ENCODE measurements at places on chromosomes 7 and 10.

DNA sequence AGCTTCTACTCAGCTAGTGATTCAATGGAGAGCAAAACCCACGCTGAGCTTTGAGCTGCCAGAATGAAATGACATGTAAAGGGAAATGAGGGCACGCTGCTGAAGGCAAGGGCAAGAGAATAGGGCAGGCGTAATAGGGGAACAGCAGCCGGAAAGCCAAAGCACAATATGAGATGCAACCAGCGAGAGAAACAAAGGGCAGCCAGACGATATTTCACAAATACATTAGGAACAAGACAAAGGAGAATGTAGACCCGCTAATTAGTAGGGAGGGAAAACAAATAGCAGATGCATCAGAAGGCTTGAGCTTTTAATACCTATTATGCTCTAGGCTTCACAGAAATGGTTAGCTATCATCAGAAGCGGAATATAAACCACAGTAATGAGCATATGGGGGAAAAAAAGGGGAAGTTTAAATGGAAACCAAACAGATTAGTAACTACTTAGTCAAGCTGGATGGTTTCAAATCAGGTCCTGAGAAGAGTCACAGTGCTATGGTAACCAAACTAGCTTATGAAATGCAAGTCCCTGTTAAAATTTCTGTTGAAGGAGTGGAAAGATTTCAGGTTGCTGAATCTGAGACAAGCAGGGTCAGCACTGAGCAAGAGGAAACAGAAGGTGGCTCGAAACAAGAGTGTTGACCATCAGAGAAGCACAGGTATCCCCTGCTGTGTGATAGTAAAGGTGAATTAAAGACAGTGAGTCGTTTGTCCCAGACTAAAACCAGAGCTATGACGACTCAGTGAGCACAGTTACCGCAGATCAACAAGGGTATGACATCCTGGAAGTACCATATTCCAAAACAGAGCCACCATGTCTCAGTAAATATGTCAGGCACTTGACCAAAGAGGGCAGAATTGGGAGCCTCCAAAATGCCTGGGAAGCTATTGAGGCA is 496.9 kb upstream of the CELF2 start:
- DNase-seq: no peak

GRCh38 chr7:78510580-78511188 is 712.1 kb downstream of the PHTF2 start:
- no peak for DNase-seq

DNA sequence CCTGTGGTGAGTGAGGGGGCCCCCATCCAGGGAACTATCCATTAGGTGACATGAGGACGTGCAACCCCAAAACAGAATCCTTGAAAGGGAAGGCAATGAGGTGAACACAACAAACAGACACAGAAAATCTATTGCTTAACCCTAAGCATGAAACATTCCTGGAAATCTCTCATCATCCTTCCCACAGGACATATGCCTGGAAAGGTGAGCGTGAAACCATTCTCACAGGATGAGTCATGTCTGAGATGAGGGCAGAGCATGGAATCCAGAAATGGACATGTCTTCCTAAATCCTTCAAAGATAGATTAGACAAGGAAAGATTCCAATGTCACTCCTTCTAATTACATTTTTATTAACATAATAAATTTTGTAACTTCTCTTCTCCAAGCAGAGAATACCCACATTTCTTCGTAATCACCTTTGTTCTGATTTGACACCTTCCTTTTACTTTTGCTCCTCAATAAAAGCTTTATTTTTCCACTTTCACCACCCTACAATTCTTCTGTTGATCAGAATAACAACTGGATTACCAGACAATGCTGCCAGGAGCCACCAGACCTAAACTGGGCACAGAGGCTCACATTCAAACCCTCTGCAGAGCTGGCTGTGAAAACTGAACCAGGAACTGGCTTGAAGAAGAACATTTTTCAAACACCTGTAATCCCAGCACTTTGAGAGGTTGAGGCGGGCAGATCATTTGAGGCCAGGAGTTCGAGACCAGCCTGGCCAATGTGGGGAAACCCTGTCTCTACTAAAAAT is 67.2 kb downstream of the COBL start:
- DNase-seq: no peak

DNA sequence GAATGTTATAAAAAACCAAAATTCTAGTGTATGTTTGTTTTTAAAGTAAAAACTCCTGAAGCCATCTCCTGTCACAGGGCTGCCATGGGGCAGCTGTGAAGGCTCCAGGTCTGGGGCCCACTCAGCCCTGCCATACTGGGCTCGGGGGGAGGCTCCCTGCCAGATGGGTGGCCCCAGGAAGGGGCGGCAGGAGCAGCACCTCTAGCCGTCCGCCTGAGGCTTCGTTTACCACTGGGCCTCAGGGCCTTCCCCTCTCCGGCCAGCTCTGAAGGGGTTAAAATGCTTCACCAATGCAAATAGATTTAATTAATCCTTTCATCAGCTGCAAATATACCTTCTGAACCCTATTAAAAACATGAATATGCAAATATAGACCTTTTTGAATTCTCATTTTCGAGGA is 139.0 kb downstream of the ELFN1 start:
- DNase-seq: no peak

DNA sequence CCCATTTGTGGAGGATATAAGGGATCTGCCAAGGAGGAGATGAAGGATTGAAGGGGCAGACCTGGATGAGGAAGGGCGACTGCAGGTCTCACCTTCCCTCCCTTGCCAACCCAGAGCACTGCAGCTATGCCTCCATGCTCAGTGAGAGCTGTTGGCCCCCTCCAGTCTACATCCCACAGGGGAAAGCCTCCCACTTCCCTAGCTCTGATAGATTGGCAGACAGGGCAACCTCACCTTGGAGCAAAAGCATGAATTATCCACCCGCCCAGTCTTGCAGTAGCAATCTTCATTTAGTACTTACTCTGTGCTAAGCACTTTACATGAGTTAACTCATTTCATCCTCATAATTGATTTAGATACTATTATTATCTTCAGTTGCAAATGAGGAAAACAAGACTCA is 70.4 kb upstream of the SMNDC1 start:
- DNase-seq: no peak

- DNase-seq: no peak
Observed at GRCh38 chr7:44290252-44290620, 35.2 kb downstream of the CAMK2B start.

DNA sequence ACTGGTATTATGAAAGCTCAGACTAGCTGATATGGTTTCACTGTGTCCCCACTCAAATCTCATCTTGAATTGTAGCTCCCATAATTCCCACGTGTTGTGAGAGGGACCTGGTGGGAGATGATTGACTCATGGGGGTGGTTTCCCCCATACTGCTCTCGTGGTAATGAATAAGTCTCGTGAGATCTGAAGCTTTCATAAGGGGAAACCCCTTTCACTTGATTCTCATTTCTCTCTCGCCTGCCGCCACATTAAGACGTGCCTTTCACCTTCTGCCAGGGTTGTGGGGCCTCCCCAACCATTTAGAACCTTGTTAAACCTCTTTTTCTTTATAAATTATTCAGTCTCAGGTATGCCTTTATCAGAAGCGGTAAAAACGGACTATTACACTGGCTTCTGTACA is 40.3 kb downstream of the COL13A1 start:
- DNase-seq: no peak

- no peak for DNase-seq
Observed at GRCh38 chr10:117399341-117400196, 24.3 kb upstream of the PDZD8 start.

- no peak for DNase-seq
Observed at GRCh38 chr10:119542988-119543813, 682 bp upstream of the RGS10 start.

DNA sequence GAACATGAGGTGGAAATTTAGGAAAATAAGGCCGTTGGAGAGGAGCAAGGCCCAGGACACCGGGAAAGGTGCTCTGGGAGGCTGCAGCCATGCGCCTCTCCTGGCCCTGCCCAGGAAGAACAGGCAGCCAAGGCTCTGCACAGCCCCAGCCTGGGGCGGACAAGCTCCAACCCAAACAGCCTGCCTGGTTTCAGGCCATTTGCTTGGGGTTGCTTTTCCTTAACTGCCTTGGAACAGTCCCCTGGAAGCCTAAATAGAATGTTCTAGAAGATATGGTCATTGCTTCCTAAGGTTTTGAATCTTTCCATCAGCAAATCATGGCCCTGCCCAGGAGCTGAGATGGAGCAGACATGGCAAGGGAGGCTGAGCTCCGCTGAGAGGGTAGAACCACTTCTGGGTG is 11.0 kb downstream of the VSTM4 start:
- no peak for DNase-seq

GRCh38 chr7:54728411-54728810 is 30.6 kb downstream of the SEC61G start:
- DNase-seq: no peak

DNA sequence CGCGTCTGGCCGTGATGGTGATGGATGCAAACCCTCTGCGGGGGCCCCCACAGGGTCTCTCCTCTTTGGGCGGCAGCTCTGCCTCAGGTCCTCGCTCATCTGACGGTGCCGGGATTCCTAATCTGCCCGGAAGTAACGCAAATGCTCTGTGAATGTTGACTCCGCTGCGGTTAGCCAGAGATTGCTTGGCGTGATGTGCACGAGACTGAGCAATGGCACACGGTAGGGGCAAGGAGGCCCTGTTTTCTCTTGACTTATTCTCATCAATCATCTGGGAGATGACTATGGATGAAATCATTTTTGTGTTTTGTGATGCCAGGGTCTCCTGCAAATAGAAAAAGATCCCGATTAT is 116.5 kb upstream of the ADAM12 start:
- no peak for DNase-seq

All from NCI-H1930 (cell line).